H1 (cell line): ENCODE measurements at places on chromosomes 3 and 15.

- no peak for DNase-seq
Measured at GRCh38 chr3:13452490-13453335, 27.4 kb upstream of the HDAC11 start.

- no peak for DNase-seq
Measured at GRCh38 chr3:76754247-76754646, 285.7 kb upstream of the ROBO2 start.

GRCh38 chr3:128425142-128425845, 41.4 kb downstream of the DNAJB8 start:
- no peak for DNase-seq

DNA sequence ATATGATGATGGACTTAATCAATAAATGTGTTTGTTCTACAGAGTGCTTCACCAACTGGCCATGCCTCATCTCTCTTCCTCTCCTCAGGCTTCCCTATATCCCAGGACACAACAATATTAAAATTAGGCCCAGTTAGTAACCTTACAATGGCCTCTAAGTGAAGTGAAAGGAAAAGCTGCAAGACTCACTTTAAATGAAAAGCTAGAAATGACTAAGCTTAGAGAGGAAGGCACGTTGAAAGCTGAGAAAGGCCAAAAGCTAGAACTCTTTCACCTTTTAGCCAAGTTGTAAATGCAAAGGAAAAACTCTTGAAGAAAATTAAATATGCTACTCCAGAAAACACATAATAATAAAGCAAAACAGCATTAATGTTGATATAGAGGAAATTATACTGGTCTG, 1010.3 kb downstream of the NAALADL2 start:
- DNase-seq, result no peak

DNA sequence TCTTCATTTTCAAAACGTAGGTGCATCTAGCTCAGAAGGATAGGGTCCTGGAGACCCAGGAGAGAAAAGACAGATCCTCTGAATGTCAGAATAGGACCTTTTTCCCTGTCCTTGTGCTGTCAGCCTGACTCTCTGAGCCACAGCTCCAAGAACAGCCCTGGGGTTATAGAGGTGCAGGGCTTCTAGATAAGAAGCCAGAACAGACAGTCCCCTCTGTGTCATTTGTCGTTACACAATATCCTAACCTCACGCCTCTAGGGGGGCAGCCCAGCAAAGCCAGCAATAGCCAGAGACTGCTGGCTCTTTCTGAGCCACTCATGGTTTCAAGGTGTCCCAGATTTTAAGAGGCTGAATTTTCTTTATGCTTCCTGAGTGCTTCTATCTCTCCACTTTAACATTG, 153.2 kb upstream of the THBS1 start:
- DNase-seq, result no peak

DNA sequence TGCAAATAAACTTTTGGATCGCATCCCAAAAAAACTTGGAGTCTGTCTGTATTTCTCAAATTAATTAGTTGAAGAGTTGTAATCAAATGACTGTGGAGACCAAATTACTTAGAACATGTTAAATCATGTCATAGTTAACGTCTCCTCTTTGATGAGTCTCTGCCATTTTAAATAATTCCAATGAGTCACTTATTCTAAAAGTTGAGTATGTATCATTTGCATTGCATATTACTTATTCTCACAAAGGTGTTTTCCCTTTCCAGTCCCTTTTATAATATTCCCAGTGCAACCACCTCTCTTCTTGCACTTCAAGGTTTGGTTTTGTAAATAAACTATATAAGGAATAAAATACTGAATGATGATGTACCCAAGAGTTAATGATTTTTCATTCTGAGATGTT, 36.0 kb upstream of the MBNL1 start:
- DNase-seq, result no peak

- DNase-seq, result no peak
Measured at GRCh38 chr3:69872783-69873378, 126.7 kb upstream of the SAMMSON start.

DNA sequence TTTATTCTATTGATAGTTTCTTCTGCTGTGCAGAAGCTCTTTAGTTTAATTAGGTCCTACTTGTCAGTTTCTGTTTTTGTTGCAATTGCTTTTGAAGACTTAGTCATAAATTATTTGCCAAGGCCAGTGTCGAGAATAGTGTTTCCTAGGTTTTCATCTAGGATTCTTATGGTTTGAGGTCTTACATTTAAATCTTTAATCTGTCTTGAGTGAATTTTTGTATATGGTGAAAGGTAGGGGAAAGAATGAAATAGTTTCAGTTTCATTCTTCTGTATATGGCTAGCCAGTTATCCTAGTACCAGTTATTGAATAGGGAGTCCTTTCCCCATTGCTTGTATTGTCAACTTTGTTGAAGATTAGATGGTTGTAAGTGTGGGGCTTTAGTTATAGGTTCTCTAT, 10.6 kb upstream of the GCSAM start:
- DNase-seq, result no peak

DNA sequence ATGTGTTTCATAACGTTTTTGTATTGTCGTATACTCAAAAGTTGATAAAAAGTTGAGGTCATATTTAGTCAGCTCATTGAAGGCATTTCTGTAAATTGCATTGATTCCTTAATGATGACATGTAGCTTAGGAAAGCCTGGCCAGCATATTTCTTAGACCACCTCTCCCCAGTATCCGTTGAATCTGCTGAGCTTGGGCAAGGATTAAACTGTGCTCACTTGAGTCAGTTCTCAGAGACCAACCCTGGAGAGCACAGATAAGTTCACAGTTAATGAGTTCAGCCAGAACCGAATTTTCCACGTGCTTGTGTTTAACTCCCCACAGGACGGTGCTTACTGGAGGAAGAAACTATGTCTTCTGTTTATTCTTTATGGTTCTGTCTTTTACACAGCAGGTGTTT, 132.7 kb downstream of the SLC25A26 start:
- no peak for DNase-seq

DNA sequence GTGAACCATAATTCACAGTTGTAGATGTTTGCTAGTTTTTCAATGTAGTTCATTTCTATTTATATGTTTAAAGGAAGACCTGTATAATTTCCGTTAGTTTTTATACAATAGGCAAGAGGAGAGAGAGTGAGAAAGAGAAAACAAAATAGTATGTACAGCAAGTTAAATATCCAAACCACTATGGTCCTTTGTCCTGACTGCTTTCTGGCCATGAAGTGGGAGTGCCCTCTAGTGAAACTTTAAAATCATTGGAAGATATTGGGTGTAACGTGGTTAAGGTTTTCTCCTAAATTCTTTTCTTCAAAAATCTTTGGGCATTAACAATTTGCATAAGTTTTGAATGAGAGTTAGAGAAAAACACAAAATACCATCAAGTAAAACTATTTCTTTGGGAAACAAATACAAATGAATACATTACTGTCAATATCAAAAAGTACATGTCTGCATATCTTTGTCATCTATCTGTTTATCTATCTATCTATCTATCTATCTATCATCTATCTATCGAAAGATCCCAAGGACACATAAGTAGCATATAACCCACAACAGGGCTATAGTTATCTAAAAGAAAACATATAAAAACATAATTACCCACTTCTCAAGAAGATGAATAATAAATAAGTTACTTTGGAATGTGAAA, 534.6 kb upstream of the ATP11B start:
- no peak for DNase-seq
